Retina (tissue), 1 donor: ENCODE measurements at places on chromosomes 5 and 9.
A peak's percentile ranks its signal among the peaks of the same experiment; 100 is the strongest.

GRCh38 chr5:1190837-1191239, 10.6 kb upstream of the SLC6A19 start:
- DNase-seq = no peak

GRCh38 chr5:1762883-1763547, 36.6 kb downstream of the MRPL36 start:
- no peak for DNase-seq

DNA sequence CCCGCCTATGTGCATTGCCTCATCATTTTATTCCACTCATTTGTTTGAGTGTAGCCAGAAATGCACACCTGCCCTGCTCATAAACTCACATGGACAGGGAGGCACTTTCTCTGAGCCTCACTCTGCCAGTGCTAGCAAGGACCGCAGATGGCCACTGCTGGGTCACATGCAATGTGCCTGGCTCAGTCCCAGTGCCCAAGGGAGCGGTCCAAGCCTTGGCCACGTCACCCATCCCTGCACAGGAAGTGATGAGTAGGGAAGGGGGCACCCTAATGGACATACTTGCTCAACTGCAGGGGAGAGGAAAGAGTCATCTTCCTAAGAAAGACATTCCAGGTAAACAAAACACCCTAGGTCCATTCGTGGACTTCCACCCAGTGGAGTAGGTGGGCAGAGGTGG, 630.9 kb downstream of the IRX1 start:
- no peak for DNase-seq

DNA sequence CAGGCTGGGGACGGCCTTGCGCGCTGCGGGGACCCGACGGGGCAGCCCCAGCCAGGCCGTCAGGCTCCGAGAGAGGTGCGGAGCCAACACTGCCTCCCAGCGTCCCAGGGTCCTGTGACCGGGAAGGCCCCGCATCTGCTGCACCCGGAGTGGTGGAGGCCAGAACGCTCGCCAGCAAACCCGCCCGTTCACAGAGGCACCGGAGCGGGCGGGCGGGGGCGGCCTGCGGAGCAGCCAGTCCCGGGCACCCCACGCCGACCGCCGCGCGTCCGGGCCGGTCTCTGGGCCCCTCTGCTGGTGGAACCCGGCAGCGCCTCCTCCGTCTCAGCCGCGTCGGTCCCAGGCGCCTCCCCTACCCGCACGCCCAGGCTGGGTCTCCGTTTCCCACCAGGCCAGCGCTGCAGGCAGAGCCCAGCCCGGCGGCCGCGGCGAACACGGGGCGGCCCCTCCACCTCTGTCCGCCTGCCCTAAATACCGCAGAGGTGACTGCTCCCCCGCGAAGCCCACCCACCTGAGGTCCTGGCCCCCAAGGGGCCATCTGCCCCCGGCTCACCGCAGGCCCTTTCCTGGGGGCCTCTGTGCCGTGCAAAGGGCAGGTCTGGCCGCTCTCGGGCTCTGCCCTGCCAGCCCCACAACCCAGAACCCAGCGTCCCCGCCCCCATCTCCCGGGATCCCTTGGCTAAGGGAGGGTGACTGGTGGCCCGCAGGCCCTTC, 15.9 kb downstream of the EXD3 start:
- peak; percentile 95 for DNase-seq

- no peak for DNase-seq
Measured at GRCh38 chr5:56649569-56649968, 165.8 kb upstream of the MAP3K1 start.

DNA sequence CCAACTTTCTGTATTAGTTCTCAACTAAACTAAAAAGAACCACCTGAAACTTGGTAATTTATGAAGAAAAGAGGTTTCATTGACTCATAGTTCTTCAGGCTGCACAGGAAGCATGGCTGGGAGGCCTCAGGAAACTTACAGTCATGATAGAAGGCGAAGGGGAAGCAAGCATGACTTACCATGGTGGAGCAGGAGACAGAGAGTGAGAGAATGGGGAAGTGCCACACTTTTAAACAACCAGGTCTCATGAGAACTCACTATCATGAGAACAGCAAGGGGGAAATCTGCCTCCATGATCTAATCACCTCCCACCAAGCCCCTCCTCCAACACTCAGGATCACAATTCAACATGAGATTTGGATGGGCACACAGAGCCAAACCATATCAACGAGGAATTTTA, 123.5 kb downstream of the DEPDC1B start:
- no peak for DNase-seq
